ENCODE measurements at places on chromosomes 5 and 9.

DNA sequence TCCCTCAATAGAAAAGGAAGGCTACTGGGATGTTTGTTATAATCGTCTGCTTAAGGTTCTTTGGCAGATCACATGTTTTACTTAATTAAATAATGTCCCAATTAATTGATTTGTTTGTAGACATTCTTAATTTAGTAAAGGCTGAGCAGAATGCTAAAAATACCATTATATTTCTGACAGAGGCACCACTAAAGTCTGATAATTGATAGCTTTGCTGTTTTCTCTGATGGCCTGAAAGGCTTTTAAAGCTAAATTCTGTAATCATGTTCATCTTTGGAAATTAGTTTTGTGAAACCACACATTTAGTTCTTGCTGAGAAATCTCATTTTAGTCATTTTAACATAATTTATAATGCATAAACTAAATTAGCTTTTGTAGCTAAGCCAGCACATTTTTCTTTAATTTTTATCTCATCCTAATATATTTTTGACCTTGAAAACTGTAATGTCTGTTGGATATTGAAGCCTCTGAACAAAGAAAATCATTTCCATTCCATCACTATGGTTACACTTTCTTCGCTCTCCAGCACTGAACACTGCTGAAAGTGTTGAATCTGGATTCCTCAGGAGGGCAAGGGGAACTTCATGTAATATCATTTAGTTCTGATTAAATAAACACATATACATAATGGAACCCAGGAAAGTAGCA, 329.4 kb downstream of the ELAVL2 start:
- no peak for DNase-seq

DNA sequence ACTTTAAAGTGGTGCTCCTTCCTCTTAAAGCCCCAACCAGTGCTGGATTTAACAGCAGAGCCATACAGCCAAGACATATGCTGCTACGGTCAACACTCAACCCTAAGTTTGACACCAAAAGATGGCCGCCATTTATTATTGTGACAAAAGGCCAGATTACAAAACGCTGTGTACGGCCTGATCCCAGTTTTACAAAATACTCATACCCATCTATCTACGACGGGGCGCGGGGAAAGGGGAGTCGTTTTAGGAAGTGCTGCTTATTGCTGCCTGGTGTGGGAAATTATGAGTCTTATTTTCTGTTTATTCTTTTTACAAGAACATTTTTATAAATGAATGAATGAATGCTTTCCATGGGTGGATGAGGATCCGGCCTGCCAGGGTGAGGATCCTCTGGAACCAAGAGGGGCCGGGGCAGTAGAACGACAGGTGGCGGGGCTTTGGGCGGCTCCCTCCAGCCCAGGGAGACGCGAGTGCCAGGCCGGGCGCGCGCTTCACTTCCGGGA, 457 bp upstream of the IDNK start:
- no peak for DNase-seq

- DNase-seq: no peak
Measured at GRCh38 chr5:56482363-56482762, 249.2 kb upstream of the ANKRD55 start.

- no peak for DNase-seq
Measured at GRCh38 chr9:134029248-134030226, 4.3 kb downstream of the BRD3OS start.

DNA sequence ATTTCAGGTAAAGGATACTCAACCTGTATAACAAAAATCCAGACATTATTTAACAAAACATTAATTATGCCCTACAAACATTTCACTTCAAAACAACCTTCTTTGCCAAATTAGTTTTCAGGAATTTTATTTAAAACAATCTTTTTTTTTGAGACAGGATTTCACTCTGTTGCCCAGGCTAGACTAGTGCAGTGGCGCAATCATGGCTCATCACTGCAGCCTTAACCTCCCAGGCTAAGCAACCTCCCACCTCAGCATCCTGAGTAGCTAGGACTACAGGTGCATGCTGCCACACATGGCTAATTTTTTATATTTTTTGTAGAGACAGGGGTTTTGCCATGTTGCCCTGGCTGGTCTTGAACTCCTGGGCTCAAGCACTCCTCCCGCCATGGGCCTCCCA, 3.9 kb downstream of the FNIP1 start:
- DNase-seq: no peak

DNA sequence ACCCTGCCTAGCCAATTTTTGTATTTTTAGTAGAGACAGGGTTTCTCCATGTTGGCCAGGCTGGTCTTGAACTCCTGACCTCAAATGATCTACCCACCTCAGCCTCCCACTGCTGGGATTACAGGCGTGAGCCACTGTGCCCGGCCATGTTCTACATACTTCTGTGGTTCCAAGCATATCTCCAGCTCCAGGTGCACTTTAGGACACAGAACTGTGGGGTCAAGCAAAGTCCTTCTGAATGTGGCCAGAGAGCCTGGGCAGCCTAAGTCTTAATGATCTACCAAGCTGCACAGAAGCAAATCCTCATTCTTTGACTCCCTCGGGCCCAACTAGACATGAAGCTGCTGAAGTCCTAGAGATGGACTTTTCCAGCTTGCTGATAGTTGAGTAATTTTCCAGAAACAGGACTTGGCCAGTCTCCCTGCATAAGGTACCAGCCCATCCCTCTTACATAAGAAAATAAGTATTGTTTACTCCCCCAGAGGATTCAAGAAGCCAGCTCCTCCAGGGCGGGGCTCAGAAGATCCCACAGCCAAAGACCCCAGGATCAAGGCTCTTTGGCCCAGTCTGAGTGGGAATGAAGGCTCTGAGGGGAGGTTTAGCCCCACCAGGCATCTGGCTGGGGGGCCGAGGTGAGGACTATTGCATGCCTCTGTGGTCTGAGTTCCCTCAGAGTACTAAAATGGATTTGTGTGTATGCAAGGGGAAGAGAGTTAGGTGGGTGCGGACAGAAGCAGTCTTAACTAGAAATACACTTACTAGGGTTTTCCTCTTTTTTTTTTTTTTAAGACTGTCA, 8.7 kb downstream of the CLTB start:
- DNase-seq: peak; percentile 25

DNA sequence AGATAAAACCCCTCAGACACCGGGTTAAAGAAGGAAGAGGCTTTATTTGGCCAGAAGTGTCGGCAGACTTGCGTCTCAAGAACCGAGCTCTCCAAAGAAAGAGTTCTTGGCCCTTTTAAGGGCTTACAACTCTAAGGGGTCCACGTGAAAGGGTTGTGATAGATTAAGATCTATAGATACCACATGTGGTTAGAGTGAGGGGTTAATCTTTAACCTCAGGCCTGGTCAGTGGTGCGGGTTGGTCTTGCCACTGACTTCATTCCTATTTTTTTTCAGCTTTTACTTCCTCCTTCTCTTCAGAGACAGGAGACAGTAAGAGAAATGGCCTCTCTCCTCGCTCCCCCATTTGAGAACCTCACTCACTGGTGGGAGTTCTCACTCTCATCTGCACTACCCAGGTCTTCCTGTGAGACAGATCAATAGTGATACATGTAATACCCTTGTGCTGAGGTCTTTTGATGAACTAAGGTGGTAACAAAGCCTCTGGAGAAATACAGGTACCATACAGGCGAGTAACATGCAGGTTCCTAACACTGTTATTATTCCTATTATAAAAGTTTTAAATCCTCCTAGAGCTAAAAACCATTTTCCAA, 52.4 kb upstream of the COX7C start:
- DNase-seq: no peak

DNA sequence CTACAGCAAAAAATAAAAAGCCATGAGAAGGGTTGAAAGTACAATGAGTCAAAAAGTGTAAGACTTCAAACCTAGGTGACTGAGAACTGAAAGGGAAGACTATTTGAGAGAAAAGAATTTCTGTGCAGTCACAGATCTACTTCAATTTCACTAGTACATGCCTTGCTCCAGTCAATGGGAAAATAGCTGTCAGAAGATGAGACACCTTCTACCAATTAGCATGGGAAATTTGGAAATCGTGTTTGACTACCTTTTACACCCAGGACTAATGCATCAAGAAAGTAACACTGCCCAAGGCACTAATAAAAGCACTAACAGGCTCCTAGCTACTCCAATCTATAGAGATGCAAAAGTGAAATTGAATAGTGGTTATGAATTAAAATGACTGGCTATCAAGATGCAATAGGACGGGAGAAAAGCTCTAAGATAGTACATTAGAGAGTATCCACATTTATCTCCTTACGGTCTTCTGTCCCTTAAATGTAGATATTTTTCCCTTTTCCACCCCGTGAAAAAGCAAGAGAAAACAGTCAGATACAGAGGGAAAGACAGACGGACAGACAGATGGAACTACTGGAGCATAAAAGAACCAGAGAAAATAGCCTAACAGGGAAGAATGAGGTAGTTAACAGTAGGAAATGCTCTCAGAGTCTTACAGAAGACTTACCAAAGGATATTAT, 15.2 kb downstream of the ERP44 start:
- DNase-seq: no peak

GRCh38 chr5:50553560-50553984, 112.5 kb upstream of the EMB start:
- no peak for DNase-seq

DNA sequence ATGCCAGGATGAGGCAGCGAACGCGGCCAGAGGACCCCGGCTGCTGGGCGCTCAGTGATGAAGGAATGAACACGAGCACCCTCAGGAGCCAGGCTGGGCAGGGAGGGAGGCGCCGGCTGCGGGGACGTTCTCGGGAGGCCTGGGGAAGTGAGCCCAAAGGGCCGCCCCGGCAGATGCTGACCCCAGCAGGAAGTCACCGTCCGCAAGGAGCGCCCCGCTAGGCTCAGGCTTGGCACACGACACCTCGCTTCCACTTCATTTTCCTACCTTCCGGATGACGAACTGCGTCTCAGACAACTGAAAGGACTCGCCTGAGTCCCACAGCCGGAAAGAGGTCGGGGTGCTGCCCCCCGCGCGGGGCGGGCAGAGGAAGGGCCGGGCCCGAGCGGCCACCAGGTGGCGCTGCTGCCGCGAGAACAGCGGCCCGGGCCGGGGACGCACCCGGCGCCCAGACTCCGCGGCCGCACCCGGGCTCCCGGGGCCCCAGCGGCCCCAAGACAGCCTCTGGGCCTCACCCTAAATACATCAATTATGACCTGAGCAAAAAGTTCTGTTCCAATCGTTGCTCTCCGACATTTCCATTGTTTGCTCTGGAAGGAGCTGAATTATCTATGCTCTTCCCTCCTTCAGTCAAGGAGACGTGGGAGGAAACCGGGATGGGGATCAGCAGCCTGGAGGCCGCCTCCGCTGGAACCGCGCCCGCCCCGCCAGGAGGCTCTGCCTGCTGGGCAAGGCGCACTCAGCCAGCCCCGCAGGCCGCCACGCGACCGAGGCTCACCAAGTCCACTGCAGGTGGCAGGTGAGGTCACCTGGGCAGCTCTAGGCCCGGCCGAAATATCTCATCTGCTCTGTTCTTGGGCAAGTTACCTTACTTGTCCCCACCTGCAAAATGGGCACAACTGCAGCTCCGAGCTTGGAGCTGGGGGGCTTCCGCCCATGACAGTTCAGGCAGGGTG, 107.0 kb downstream of the ZNF354C start:
- DNase-seq: peak; percentile 81

DNA sequence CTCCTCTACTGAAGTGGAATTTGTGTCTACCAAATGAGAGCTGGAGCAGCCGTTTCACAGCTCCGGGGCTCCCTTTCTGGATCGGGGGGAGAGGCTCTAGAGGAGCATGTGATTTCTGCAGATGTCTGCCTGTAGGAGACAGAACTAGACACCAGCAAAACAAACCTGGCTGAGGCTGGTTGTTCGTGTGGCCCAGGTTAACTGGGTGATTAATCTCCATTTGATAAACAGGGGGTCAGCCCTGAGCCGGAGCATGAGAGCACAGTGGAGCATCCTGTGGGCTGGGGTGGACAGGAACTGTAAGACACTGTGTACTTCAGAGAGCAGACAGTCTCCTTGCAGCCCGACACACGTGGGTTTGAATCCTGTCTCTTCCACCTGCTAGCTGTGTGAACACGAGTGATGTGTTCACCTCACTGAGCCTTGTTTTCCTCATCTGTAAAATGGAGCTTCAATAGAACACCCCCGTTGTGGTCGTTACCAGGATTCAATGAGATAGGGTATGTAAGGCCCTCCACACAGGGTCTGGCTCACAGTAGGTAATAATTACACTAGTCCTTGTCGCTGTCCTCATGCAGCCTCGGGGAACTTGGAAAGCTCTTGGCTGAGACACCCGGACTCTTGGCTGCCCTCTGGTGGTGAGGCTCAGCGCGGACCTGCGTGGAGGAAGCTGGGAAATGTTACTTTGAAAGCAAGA, 12.9 kb downstream of the CXCL14 start:
- DNase-seq: peak; percentile 70

DNA sequence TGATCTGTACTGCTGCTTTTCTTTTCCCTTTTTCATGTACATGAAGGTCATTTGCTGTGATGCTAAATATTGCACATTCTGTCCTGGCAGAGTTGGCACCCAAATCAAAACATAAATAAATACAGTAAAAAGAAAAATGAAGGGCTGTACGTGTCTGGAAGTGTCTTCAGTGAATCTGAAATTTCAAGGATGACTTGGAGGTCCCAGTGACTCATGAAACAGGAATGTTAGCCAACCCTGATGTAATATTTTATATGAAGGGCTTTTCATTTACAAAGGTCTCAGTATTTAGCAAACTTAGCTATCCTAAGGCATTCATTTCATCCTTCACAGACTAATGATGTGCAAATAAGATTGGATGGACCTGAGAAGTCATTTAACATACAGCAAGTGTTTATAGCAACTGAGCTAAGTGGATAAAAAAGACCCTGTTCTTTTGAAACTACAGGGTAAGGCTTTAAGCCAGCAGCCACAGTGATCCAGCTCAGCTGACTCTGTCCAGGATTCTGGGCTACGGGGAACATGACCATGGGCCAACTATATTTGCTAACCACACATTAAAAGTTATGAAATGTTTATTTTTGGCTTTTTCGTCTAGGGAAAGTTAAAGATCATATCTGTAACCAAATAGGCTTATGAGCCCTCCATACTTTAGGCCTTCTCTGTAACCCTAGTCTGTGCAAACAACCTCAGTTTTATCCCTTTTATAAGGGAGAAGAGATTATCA, 104.0 kb upstream of the DMRTA1 start:
- peak; percentile 46 for DNase-seq

- no peak for DNase-seq
Measured at GRCh38 chr5:116378777-116379121, 195.9 kb downstream of the SEMA6A start.

DNA sequence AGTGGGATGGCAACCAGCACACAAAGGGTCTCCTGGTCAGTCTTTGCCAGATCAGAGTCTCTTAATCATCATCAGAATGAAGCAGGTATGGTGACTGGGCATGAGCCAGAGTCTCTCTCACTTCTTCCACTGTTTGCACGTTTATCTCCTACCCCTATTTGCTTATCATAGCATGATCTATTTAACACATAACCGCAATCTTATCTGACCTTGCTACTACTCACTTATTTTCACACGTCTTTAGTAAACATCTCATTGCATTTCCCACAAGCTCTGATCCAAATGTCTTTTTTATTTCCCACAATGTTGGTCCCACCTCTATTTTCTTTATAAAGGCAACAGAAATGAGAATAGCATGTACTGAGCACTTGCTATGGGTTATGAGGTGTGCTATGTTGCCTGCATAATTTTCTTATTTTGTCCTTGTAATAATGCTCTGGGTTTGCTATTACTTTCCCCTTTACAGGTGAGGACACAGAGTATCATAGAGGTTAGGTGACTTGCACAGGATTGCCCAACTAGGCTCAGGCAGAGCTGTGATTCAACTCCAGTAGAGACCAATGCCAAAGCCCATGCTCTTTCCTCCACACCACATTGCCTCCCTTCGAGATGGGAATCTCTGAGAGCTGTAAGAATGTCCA, 39.7 kb upstream of the IL7R start:
- no peak for DNase-seq

Data from fibroblast of pulmonary artery (primary cell).